ENCODE measurements at places on chromosomes 5 and 9.

GRCh38 chr9:37005517-37006140 is 28.4 kb downstream of the PAX5 start:
- no peak for DNase-seq

- no peak for DNase-seq
Measured at GRCh38 chr5:181041043-181041442, 977 bp downstream of the BTNL9 start.

GRCh38 chr5:157710882-157711281 is 20.3 kb upstream of the THG1L start:
- no peak for DNase-seq

GRCh38 chr5:95843733-95844223 is 21.3 kb upstream of the GLRX start:
- no peak for DNase-seq

GRCh38 chr5:128466980-128467379 is 71.1 kb downstream of the FBN2 start:
- no peak for DNase-seq

GRCh38 chr9:117013440-117013995 is 326.4 kb downstream of the TRIM32 start:
- DNase-seq = no peak

GRCh38 chr9:13205824-13206223 is 73.7 kb downstream of the MPDZ start:
- no peak for DNase-seq

GRCh38 chr9:95044731-95045508 is 272.6 kb downstream of the FANCC start:
- DNase-seq = no peak

DNA sequence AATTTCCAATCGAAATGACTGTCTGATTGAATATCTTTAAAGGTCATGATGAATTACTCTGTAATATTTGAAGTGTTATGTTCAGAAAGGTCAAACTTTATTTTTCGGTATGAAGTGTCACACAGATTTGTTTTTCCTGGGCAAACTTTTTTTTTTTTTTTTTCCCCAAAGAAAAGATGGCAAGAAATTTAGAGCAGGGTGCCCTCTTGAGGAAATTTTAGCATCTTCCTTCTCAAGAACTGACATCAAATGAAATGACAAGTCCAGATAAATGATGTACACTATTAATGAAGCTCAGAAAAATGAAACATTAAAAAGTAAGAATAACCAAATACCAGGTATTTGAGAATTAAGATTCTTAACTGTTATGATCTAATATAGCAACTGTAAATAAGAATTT is 123.6 kb downstream of the INVS start:
- no peak for DNase-seq

DNA sequence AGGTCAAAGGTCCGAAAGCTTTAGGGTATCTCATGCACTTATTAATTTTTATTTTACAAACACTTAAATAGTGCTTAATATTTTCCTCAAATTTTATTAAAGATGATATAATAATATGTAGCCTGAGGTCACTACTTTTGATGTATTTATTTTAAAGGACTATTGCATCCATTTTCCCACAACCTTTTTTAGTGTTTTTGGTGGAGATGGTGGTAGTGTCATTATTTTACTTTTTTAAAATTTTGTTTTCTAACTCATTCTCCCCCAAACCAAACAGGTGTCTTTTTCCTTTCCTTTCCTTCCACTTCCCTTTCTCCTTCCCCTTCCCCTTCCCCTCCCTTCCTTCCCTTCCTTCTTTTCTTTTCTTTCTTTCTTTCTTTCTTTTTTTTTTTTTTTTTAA is 328.6 kb downstream of the CYLC2 start:
- DNase-seq = no peak

GRCh38 chr5:54848581-54848980 is 136.8 kb downstream of the ESM1 start:
- DNase-seq = no peak

- DNase-seq = no peak
Measured at GRCh38 chr5:124301850-124302249, 444.6 kb downstream of the ZNF608 start.

DNA sequence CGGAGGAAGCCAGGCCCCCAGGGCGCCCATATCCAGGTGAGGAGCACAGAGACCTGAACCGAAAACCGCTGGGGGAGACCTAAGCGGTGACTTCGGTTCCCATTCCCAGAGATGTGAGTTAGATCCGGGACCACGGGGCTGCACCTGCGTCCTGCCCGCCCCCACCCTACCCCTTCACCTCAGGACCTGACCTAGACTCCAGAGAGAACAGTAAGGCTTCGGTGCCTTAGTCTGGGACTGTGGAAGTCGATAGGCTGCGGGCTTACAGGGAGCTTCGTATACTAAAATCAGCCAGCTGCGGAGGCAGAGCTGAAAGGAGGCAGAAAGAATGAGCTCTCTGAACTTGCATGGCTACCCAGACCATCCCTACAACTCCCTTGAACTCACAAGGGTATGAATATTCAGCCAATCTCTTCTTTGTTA is 518 bp upstream of the FAM13B start:
- no peak for DNase-seq

GRCh38 chr9:73667749-73668148 is 516.1 kb downstream of the ANXA1 start:
- DNase-seq = no peak

DNA sequence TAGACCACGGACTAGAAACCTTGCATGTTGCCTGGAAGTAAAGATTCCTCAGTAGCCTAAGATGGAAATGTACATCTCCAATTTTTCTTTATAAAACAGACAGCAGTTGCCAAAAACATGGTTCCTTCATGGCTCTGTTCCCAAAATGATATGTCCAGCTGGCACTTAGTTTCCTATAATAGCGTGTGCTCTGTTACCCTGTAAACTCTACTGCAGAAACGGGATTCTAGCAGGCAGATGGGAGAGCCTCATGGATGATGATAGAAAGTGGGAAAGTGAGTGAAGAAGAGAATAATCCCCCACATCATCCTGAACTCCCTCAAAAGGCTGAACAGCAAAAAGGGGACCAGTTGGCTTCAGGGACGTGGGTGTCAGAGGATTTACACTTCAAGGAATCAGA is 118.2 kb downstream of the FRMD3 start:
- no peak for DNase-seq

GRCh38 chr5:14330729-14331385 is 187.7 kb downstream of the TRIO start:
- DNase-seq = no peak

DNA sequence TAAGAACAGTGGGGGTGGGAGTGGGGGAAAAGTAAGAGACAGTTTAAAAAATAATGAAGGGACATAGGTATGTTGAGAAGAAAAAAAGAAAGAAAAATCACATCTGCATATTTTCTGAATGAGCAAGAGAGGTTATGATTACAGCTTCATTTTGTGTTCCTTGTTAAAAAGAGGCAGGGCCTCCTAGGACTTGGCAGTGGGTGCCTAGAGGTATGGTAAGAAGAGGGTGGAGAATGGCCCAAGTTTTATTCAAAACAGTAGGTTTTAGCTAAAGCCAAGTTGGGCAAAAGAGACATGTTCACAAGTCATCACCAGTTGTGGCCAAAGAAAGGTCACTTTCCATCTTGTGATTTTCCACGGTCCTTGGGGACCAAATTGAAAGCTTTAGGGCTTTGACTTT is 643.4 kb downstream of the CCDC171 start:
- DNase-seq = no peak

- no peak for DNase-seq
Measured at GRCh38 chr5:122907276-122907675, 61.9 kb downstream of the SNX24 start.

DNA sequence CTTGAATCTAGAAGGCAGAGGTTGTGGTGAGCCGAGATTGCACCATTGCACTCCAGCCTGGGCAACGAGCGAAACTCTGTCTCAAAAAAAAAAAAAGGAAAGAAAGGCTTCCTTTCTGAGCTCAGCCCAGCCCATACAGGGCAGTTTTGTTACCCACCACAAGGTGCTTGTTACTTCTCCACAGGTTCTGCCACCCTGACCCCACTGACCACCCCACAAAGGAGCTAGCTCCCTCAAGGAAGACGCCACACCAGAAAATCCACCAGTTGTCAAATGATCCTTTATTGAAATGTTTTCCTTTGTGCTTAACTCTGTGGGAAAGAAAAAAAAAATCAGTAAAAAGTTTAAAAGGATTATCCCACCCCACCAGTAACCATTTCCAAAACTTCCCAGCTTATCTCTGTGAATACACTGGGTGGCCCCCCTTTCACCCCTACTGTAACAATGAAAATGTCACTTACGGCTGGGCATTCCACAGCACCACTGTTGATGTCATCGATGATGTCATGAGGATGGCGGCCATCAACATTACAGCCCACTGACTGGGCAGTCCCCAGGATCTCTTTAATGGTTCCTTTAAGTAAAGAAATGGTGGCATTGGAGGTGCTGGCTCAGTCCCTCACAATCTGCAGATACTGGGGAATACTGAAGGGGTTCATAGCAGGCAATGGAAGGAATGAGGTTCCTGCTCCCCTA is 3.6 kb downstream of the RPL12 start:
- no peak for DNase-seq

GRCh38 chr9:132247942-132248341 is 86.1 kb downstream of the NTNG2 start:
- DNase-seq = no peak

DNA sequence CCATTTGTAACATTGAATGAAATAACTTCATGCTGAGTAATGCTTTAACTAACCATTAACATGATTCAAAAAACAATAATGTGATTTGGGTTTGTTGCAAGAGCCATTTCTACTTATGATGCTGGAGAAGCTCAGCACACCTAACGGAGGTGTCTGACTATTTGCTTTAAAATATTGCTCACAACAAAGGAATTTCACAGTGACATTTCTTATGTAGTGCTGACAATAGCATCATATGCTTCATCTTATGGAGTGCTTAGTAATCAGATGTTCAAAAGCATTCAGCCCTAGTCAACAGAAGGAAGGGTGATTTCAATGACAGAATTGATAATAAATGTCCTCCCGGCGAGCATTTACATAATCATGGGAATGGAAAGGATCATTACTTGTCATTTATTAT is 1003.3 kb upstream of the COX7C start:
- no peak for DNase-seq

GRCh38 chr9:78400496-78400895 is 103.6 kb downstream of the PSAT1 start:
- DNase-seq = no peak

GRCh38 chr9:131704141-131704983 is 35.5 kb downstream of the RAPGEF1 start:
- no peak for DNase-seq

DNA sequence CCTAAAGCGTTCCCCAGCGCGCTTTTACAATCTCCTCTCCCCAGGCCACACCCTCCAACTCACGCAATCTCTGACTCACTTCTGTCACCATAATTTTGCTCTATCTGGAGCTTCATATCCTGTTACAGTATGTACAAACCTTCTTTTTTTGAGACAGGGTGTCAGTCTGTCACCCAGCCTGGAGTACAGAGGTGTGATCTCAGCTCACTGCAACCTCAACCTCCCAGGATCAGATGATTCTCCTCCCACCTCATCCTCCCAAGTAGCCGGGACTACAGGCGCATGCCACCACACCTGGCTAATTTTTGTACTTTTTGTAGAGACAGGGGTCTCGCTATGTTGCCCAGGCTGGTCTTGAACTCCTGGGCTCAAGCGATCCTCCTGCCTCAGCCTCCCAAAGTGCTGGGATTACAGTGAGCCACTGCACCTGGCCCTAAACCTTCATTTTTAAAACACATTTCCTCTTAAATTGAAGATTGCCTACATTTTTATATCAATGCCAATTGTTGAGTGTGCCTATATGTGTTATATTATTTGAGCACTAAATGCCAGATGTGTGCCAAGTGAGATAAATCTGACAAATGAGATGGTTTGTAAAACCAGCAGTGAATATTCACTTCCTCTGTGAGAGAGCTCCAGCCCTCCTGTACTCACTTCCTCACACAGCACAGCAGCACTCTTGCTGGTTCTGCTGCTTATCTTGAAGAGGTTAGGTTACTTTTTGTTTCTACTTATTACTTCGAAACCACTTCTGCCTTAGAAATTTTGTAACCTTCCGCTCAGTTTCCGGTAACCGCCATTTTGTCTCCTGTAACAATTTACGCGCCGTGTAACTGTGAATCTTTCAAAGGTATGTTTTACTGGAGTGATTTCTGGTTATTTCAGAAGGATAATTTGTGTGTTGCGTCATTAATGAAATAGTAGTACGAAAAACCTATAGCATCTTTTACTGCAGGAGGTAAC is 57.9 kb downstream of the DOCK8 start:
- DNase-seq = no peak

DNA sequence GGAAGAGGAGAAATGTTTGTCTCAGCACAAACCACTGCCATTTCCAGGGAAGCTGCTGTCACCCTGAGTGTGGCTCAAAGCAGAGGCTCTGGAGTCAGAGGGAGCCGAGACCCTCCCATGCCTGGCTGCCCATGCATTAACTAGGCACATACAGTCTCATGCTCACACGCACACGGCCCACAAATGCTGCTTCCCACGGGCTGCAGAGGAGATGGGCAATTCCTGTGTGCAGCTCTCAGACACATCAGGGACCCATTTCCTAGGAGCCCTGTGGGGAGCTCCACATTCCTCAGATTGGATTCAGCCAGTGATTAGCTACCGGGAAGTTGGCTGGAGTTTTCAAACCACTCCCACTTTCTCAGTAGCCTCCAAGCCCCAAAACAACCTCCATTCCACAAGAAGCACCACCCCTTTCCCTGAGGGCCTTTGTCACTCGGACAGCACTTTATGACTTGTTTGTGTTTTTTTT is 9.1 kb upstream of the PTGES start:
- DNase-seq = no peak

GRCh38 chr9:105449081-105449480 is 1.2 kb downstream of the FSD1L start:
- DNase-seq = no peak
